ENCODE measurements at places on chromosomes 1 and 21. TPM values are rescaled to one million over a fixed set of nuclear protein-coding genes. Genes with fewer than 3 reads are reported as not detected.

DNA sequence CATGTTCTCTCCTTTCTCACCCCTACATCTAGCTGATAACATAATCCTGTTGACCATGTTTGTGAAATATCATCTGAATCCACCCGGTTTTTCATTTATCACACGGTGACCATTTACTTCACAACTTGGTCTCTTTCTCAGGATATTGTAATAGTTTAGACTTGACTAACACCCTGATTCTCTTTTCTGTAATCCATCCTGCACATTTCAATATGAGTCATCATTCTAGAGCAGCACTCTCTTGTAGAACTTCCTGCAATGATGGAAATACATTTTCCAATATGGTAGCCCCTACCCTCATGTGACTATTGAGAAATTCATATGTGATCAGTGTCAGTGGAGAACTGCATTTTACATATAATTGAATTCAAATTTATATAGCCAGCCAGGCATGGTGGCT is 2.3 kb upstream of the JAM2 start:
- DNase-seq, result no peak

DNA sequence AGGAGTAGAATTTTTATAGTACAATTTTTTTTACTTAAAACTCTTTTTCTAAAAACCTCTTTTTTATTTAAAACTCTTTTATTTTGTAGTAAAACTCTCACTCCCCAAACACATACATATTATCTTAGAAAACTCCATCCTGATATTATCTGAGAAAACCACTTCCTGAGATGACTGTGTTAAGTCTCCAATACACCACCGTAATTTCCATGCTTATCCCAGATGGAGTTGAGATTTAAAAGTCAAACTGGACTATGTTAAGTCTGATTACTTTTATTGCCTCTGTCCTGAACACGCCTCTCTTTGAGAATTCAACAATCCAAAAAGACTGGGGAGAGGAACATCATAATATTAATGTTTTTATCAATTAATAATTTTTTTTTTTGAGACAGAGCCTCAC is 3.7 kb downstream of the SEC16B start:
- DNase-seq, result no peak

KLHL12 gene
- 33.8 TPM for total RNA-seq

TRIM17 gene
- not detected for total RNA-seq

PCSK9 gene
- 39.6 TPM for total RNA-seq

Data from HCT116 (cell line).